ENCODE measurements at places on chromosomes 1 and 21. TPM values are rescaled to one million over a fixed set of nuclear protein-coding genes. Genes with fewer than 3 reads are reported as not detected.

GRCh38 chr1:201298396-201299381, 15.4 kb downstream of the PKP1 start:
- H3K27me3 ChIP-seq = no peaks in the 10 kb centered on the region
- no peak overlapping the region for H3K4me3 ChIP-seq
- H3K27ac ChIP-seq = no peak overlapping the region
- DNase-seq = no peak
- no peaks in the 10 kb centered on the region for H3K36me3 ChIP-seq

GRCh38 chr1:229037806-229038405, 233.0 kb upstream of the RAB4A start:
- H3K27me3 ChIP-seq = no peaks in the 10 kb centered on the region
- H3K27ac ChIP-seq = no peak overlapping the region
- H3K36me3 ChIP-seq = no peaks in the 10 kb centered on the region
- H3K4me3 ChIP-seq = no peak overlapping the region
- no peaks in the 10 kb centered on the region for H3K4me1 ChIP-seq

DNA sequence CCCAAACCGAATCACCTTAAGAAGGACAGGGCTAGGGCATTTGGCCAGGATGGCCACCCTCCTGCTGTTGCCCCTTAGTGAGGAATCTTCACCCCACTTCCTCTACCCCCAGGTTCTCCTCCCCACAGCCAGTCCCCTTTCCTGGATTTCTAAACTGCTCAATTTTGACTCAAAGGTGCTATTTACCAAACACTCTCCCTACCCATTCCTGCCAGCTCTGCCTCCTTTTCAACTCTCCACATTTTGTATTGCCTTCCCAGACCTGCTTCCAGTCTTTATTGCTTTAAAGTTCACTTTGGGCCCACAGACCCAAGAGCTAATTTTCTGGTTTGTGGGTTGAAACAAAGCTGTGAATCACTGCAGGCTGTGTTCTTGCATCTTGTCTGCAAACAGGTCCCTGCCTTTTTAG, 3.6 kb downstream of the BTG2 start:
- H3K4me1 ChIP-seq = no peaks in the 10 kb centered on the region
- no peak overlapping the region for H3K4me3 ChIP-seq
- DNase-seq = no peak
- no peaks in the 10 kb centered on the region for H3K27me3 ChIP-seq

DNA sequence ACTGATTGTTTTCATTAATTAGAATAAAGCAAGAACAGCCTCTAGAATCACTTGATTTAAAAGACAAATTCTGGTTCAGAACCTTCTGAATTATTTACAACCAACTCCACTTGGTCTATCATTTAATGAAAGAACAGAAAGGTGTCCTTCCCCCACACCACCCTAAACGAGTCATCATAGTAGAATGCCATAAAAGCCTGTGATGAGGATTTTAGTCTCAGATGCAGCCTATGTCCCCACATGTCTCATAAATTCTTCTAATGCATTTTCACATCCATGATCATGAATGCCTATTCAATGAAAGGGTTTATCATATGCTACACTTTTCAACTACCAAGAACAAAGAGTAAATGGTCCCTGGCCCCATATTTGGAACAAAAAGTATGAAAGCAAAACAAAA, 508.1 kb downstream of the DPYD start:
- no peaks in the 10 kb centered on the region for H3K27me3 ChIP-seq
- H3K4me1 ChIP-seq = no peaks in the 10 kb centered on the region
- no peak overlapping the region for H3K27ac ChIP-seq
- no peaks in the 10 kb centered on the region for H3K36me3 ChIP-seq
- DNase-seq = no peak
- no peak overlapping the region for H3K4me3 ChIP-seq

The ARHGEF19 gene
- 2.0 TPM for total RNA-seq

The LCE1C gene
- not detected for total RNA-seq

The C1QC gene
- 123 TPM for total RNA-seq

The IKBKE gene
- total RNA-seq = 1.8 TPM

All from right lobe of liver (tissue), 6 donors.